SHP77 (cell line): ENCODE measurements at places on chromosomes 1 and 21.

GRCh38 chr1:180982422-180982821 lies 40.2 kb downstream of the STX6 start:
- DNase-seq = no peak

GRCh38 chr1:192516776-192517297 lies 58.7 kb upstream of the RGS1 start:
- DNase-seq = no peak

DNA sequence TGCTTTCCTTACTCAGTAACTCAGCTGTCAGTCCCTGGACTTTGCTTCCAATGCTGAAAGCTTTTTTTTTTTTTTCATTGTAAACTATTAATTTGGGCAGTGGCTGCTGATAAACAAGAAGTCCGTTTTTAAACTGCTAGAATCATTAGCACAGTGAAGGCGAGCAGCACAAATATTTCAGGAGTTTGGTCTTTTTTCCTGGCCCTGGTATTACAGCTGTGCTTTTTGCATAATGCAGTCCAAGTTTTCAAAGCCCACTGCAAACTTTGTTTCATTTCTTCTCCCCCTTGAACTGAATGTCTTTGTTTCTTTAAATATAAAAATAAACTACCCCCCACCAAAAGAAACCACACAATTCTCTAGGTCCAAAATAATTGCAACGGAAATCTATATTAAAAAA lies 6.6 kb downstream of the GLIS1 start:
- DNase-seq = no peak

- no peak for DNase-seq
Measured at GRCh38 chr21:41438425-41439113, 12.5 kb downstream of the MX1 start.

DNA sequence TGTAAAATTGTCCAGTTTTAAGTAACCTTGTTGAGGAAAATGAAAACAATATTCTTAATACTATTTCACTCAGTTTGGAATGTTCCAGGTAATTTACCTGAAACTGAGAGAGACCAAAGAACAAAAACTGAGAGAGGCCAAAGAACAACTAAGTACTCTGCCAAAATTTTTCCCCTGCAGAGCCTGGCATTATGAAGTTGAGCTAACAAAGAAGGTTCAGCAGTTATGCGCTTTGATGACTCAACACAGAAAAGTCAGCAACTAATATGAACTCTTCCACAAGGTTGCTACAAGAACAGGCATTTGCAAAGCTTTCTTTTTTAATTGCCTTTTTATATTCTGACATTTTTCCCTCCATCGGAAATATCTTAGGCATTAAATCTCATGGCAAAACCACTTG lies 270.9 kb downstream of the CHRM3 start:
- no peak for DNase-seq

GRCh38 chr1:241518476-241519307 lies 863 bp downstream of the FH start:
- peak; percentile 37 for DNase-seq

GRCh38 chr1:160363951-160364735 lies 2.7 kb upstream of the NHLH1 start:
- no peak for DNase-seq

DNA sequence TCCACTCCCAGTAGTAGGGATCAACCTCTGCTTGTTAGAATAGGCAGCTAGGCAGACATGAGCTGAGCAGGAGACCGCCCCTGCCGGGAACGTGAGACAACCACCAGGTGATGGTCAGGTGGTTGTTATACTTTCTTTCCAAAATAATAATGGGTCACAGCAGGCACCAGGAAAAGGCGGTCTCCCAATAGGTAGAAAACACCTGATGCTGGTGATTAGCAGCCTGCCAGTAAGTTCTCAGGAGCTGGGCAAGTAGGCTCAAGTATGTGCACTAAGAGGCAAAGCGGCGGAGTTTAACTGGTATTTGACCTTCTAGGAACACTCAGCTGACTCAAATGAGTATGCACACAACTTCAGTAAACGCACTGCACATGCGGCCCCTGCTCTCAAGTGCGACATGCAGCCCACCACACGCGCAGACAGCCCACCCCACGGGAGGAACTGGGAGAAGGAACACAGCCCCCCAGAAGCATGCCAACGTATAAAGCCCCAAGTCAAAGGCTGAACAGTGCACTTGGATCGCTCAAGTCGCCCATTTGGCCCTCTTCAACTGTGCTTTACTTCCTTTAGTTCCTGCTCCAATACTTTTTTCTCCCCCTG lies 80.0 kb downstream of the DESI2 start:
- DNase-seq = no peak

GRCh38 chr1:165875171-165875570 lies 47.8 kb downstream of the UCK2 start:
- no peak for DNase-seq

GRCh38 chr1:77037038-77037437 lies 169.8 kb downstream of the ST6GALNAC5 start:
- DNase-seq = no peak
